Activated T-cell treated with anti-CD3 and anti-CD28 coated beads, Interleukin-2, amount 50 U/mL, for 72 hours (primary cell): ENCODE measurements at places on chromosomes 7 and 10. TPM values are rescaled to one million over a fixed set of nuclear protein-coding genes. Genes with fewer than 3 reads are reported as not detected.

DNA sequence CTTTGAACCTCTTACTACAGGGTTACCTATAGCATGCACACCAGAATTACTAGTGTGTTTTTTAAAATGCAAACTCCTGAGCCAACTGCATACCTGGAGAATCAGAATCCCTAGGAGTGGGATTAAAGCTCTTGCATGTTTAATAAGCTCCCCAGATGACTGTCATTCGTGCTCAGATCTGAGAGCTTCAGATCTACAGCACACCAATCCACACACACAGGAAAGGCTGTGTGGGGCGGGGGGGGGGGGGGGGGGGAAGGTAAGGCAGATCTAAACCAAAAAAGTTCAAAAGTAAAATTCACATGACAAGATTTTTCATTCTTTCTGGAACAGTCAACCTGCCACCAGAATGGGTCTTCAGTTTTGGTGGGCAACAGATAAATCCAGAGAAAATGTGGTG is 5.5 kb downstream of the FAM3C start:
- no peak for DNase-seq

DNA sequence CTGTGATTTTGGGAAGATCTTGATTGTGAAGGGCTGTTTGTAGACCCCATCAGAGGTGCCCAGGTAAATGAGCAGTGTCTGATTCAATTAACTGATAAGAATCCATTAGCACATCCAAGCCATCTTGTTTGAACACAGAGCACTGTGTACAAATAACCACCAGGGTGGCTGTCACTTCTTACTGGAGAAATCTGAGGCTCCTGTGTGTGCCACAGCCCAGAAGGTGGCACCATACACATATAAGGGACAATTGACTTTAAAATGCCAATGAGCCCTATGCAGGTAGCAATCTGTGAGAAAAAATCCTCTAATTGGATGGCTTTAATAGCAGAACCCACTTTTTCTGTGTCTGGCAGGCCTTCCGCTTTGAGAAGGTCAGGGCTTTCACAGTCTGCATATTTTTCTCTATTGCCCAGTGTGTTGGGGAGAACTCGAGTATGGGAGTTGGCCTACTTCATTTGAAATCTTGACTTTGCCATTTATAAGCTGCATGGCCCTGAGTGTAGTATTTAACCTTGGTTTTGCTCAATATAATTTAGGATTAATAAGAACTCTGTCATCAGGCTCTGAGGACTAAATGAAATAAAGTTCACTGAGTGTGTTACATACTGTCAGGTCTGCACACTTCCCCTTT is 517.4 kb downstream of the CCSER2 start:
- no peak for DNase-seq

DNA sequence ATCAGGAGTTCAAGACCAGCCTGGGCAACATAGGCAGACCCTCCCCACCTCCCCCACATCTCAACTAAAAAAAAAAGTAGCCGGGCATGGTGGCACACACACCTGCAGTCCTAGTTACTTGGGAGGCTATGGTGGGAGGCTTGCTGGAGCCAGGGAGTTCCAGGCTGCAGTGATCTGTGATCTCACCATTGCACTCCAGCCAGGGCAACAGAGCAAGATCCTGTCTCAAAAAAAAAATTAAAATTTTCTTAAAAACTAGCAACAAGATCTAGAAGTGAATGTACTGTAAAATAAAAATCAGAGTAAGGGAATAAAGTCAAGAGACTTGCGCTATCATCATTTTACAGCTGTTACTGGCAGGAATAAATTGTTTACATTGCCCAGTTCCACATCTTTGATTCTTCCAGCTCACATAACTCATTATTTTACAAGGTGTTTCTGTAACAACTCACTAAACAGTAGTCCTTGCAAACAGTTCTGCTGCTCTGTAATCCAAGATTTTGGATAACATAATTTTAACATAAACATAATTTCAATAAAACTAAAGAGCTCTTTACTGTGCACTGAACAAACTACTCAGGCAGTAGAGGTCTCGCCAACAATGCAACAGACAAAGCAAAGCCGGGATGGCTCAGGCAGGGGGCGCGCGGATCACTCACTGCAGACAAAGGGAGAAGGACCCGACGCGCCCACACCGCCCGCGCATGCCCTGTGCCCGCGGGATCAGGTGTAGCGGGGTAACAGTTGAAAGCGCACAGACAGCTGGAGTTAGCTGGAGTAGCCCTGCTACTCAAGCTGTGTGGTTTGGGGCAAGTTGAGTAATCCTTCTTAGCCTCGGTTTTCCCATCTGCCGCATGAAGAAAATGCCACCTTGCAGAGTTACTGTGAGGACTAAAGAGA is 73.3 kb upstream of the NFE2L3 start:
- peak; percentile 85 for DNase-seq

DNA sequence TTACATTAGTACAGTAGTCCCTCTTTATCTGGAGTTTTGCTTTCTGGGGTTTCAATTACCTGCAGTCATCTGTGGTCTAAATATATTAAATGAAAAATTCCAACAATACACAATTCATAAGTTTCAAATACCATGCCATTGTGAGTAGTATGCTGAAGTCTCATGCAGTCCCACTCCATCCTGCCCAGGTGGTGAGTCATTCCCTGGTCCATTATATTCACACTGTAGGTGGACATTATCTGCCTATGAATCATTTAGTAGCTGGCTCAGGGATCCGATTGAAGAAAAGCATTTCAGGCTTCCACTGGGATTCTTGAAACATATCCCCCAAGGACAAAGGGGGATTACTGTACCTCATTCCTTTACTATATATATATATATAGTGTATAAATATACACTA is 298.2 kb upstream of the GALNT17 start:
- no peak for DNase-seq

DNA sequence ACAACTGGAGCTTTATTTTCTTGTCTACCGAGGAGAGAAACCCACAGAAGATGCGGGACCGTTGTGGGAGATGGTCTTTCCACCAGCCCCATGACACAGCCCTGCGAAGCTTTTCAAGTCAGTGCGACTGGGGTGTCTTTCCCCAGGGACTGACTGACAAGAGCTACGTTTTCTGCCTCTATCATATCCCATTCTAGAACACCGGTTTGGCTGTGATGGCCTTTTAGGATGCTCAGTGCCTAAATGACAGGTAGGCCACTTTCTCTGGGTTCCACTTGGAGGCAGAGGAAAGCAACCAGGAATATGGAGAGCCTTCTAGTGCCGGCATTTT is 16.9 kb downstream of the SLC13A4 start:
- no peak for DNase-seq

GRCh38 chr7:107978815-107979408 is 24.0 kb downstream of the LAMB1 start:
- DNase-seq, result no peak

DNA sequence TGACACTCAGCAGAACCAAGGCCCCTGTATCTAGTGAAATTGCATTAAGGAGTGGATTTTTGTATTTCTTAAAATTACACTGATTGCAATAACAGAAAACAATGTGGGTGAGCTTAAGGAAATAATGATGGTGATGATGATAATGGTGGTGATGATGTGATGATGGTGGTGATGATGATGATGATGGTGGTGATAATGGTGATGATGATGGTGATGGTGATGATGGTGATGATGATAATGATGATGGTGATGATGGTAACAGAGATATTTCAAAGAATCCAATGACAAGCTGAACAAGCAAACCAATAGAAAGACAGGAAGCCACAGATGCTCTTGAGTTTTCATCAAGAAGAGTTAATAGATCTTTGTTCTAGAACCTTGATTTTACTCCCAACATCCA is 630.7 kb upstream of the AUTS2 start:
- DNase-seq, result no peak

DNA sequence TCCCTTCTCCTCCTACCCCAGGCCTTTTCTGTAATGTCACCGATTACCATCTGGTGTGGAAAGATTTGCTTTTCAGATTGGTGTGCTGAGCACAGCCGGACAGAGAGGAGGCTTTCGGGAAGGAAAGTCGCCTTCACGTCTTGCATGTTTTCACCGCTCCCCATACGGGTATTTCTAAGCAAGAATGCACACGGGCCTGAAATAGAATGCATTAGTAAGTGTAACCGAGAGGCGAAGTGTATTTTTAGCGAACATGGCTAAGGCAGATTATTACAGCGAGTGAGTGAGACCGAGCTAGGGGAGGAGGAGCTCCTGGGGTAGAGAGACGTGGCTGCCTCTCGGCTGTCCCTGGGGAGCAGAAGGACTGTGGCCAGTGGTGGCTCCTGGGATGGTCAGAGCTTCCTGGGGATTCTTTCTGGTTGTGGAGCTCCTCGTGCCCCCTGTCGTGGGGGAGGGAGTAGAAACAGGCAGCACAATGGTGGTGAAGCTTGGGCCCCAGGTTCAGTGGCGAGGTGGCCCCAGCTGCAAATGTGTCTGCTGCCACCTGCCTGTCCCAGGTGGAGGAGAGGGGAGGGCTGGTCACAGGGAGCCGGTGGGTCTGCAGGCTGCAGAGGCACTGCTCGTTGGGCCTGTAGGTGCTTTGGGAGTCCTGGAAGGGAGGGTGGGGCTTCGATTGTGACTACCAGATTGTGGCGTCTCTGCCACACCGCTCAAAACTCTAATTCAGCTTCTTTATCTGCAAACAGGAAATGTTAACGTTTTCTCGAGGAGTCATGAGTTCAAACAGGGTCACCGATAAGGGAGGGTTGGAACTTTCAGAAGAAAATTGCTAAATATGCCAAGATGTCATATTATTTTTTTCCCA is 135.8 kb downstream of the CAMK1D start:
- peak; percentile 49 for DNase-seq

- DNase-seq, result no peak
These were observed 108.1 kb downstream of the ADAM22 start for GRCh38 chr7:88042157-88042556.

GRCh38 chr10:121526801-121527221 is 71.4 kb downstream of the FGFR2 start:
- DNase-seq, result no peak

DNA sequence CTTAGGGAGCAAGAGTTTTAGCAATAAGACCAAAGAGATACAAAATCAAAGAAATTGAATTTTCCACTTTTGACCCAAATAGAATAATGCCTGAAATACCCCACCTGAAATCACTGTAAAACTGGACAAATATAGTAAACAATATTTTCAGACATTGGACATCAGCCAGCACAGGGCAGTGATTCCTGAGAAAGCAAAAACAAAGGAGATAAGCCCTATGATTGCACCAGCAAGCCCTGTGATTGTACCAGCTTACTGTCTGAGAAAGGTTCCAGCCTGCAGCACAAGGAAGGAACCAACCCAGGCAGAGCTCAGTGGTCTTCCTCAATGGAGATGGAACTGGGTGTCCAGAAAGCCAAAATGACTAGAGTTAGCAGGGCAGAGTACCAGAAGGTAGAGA is 10.3 kb downstream of the TMEM106B start:
- DNase-seq, result no peak

- no peak for DNase-seq
These were observed 78.1 kb upstream of the RHEB start for GRCh38 chr7:151597541-151598444.

DNA sequence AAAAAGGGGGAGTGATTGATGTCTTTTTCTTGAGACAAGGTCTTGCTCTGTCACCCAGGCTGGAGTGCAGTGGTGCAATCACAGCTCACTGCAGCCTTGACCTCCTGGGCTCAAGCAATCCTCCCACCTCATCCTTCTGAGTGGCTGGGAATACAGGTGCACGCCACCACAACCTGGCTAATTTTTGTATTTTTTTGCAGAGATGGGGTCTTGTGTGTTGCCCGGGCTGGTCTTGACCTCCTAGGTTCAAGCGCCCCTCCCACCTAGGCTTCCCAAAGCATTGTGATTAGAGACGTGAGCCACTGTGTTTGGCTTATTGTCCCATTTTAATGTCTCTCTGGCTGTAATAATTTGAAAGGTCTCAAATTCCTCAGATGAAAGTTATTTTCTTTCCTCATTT is 21.8 kb downstream of the UPP1 start:
- DNase-seq, result no peak

- DNase-seq, result no peak
These were observed 55.2 kb downstream of the CDK6 start for GRCh38 chr7:92781117-92781720.

DNA sequence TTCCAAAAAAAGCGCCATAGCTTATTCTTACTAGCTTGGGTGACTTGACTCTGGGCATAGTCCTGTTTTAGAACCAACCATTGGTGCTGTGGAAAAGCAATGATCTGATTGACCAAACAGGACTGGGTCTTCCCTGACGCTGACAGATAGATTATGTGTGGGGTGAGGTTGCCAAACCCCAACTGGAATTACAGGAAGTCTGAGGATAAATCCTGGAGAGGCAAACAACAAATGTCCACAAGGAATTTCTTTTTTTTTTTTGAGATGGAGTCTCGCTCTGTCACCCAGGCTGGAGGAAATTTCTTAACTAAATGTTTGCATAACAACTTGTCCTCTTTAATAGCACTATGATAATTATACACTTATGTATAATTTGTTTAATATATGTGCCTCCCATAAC is 19.2 kb downstream of the GCC1 start:
- DNase-seq, result no peak

- DNase-seq, result no peak
These were observed 17.5 kb downstream of the HYCC1 start for GRCh38 chr7:22996470-22996869.

- DNase-seq, result no peak
These were observed 116.4 kb downstream of the ITGB8 start for GRCh38 chr7:20447021-20447650.

DNA sequence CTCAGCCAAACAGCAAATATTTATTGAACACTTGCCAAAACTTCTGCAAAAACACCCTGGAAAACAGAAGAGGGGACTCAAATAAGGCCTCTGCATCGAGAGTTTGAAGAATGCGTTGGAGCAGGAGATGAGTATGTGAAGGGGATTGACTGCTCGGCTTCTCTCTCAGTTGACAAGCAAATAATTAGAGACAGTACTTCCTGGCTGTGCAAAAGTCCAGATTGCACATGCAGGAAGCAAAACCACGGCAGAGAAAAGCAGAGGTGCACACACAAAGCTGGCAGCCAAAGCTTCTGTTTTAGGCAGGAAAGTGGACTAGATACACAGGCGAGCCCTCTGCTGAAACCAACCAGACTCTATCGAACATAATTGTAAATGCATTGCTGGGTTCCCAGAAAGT is 343.6 kb upstream of the MGMT start:
- no peak for DNase-seq

- no peak for DNase-seq
These were observed 22.6 kb downstream of the ARHGAP12 start for GRCh38 chr10:31906039-31906438.

Gene PSD
- total RNA-seq, result 8.6 TPM

Gene CRTAC1
- total RNA-seq, result not detected

Gene CXCL12
- total RNA-seq, result not detected
